Naive thymus-derived CD4-positive, alpha-beta T cell (primary cell): ENCODE measurements at places on chromosomes 5 and 9. TPM values are rescaled to one million over a fixed set of nuclear protein-coding genes. Genes with fewer than 3 reads are reported as not detected.

The ZNF883 gene
- 2.1 TPM for total RNA-seq

DNA sequence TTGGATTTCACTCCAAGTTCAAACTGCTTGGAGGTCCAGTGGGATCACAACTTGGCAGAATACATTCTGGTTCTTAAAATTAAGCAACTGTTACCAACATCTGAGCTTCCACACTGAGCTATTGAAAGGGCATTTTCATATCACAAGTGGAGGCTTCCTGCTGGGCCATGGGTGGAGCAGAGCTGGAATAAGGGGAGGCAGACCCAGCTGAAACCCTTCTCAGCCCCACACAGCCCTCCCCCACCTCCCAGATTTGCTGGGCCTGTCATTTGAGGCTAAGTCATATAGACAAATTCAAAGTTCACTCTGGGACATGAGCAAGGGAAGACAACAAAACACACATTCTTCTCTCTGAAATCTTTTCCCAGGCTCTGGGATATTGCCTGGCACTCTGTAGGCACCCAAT is 79.9 kb downstream of the ACTL7B start:
- DNase-seq: no peak
- H3K27me3 ChIP-seq: no peaks in the 10 kb centered on the region
- no peaks in the 10 kb centered on the region for H3K4me1 ChIP-seq
- no peaks in the 10 kb centered on the region for H3K36me3 ChIP-seq
- no peak overlapping the region for H3K27ac ChIP-seq
- H3K4me3 ChIP-seq: no peak overlapping the region

The RAPGEF1 gene
- total RNA-seq: 84.8 TPM

DNA sequence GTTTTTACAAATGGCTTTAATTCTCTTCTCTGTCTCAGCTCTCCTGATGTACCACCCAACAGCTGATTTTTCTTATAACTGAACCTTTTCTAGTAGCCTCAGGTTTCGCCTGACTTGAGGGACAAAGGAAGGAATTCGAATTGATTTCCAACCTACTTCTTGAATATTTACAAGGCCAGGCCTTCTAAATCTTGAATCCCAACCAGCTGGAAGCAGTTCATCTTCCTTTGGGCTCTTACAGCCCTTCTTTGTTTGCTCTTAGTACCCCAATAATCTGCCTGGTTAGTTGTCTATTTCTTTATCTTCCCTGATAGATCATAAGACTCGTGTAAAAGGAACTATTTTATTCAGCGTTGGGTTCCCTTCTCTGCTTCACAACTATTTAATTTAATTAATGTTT is 95.9 kb downstream of the NLN start:
- no peak overlapping the region for H3K27ac ChIP-seq
- H3K4me1 ChIP-seq: peaks cover 6% of the 10 kb centered on the region
- H3K36me3 ChIP-seq: no peaks in the 10 kb centered on the region
- no peaks in the 10 kb centered on the region for H3K27me3 ChIP-seq

- DNase-seq: no peak
- no peaks in the 10 kb centered on the region for H3K4me1 ChIP-seq
- no peak overlapping the region for H3K27ac ChIP-seq
Observed at GRCh38 chr5:104513640-104514072, 951.1 kb upstream of the NUDT12 start.

- no peaks in the 10 kb centered on the region for H3K4me1 ChIP-seq
- H3K4me3 ChIP-seq: no peak overlapping the region
- no peak overlapping the region for H3K27ac ChIP-seq
- no peaks in the 10 kb centered on the region for H3K27me3 ChIP-seq
- DNase-seq: no peak
- no peaks in the 10 kb centered on the region for H3K36me3 ChIP-seq
Observed at GRCh38 chr5:108398964-108399363, 17.1 kb upstream of the FBXL17 start.

The RELL2 gene
- total RNA-seq: 20.9 and 21.7 TPM in 2 replicates

GRCh38 chr9:129582855-129583254 is 38.0 kb downstream of the C9orf50 start:
- no peaks in the 10 kb centered on the region for H3K27me3 ChIP-seq
- no peaks in the 10 kb centered on the region for H3K36me3 ChIP-seq
- no peak for DNase-seq
- no peak overlapping the region for H3K27ac ChIP-seq
- H3K4me3 ChIP-seq: no peak overlapping the region

GRCh38 chr9:124532897-124533296 is 25.7 kb upstream of the NR5A1 start:
- H3K27ac ChIP-seq: no peak overlapping the region
- DNase-seq: no peak
- no peaks in the 10 kb centered on the region for H3K36me3 ChIP-seq
- H3K4me3 ChIP-seq: no peak overlapping the region
- no peaks in the 10 kb centered on the region for H3K27me3 ChIP-seq

- no peaks in the 10 kb centered on the region for H3K27me3 ChIP-seq
- no peak overlapping the region for H3K4me3 ChIP-seq
- no peak overlapping the region for H3K27ac ChIP-seq
- H3K36me3 ChIP-seq: no peaks in the 10 kb centered on the region
- DNase-seq: no peak
Observed at GRCh38 chr9:96242811-96243210, 59.2 kb downstream of the HSD17B3 start.

- H3K27me3 ChIP-seq: no peaks in the 10 kb centered on the region
- H3K27ac ChIP-seq: no peak overlapping the region
- H3K4me1 ChIP-seq: peaks cover 5% of the 10 kb centered on the region
- H3K4me3 ChIP-seq: no peak overlapping the region
- no peak for DNase-seq
Observed at GRCh38 chr9:136690104-136690805, 3.0 kb upstream of the AGPAT2 start.

DNA sequence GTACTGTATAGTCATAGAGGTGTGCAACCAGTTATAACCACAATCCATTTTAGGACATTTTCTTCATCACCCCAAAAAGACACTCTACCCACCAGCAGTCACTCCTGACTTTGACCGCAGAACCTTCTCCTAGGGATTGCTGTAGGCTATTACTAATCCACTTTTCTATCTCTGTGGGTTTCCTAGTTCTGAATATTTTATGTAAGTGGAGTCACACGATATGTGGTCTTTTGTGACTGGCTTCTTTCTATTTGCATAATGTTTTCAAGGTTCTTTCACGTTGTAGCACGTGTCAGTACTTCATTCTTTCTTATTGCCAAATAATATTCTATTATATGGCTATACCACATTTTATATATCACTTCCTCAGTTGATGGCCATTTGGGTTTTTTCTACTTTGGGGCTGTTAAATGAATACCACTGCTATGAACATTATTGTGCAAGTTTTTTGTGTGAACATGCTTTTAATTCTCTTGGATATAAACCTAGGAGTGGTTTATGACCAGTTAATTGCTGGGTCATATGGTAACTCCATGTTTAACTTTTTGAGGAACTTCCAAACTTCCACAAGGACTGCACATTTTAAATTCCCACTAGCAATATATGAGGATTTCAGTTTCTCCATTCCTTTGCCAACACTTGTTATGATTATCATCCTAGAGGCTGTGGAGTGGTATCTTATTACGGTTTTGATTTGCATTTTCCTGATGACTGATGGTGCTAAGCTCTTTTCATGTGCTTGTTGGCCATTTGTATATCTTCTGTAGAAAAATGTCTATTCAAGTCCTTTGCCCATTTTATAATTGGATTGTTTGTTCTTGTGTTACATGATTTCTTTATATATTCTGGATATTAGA is 37.8 kb downstream of the MRRF start:
- H3K27ac ChIP-seq: no peak overlapping the region
- no peak overlapping the region for H3K4me3 ChIP-seq
- H3K27me3 ChIP-seq: no peaks in the 10 kb centered on the region
- H3K36me3 ChIP-seq: no peaks in the 10 kb centered on the region
- DNase-seq: no peak

DNA sequence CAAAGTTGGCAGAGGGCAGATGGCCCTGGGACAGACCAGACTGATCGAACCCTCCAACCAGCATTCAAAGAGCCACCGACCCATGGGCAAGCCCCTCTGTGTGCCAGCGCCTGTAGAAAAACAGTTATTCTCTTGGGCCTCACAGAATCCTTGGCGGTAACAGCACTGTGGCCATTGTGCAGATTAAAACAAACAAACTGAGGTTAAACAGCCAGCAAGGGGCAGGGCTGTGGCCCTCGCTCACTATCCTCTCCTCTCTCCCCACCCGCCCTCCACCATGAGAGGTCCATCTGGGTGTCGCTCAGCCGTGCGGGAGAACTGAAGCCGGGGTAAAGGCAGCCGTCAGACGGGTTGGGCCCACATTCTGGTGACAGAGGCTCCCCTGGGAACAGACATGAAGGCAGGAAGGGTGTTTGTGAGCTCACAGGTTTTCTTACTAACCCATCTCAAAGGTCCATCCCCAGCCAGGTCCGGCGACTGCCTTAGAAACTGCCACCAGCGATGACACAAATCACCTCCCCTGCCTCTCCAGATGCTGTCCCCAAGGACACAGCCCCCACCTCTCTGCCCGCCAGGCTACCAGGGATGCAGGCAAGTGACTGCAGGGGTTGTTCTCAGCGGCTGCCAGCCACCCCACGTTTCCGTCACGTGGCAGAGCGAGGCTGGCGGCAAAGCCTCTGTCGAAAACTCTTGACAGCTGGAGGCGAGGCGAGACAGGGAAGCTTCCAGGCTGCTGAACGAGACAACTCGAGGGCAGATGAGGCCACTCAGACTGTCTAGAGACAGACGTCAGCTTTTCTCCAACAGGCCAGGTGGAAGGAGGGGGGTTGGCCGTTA is 75.8 kb upstream of the SARDH start:
- H3K27ac ChIP-seq: no peak overlapping the region
- no peaks in the 10 kb centered on the region for H3K36me3 ChIP-seq
- DNase-seq: no peak
- no peaks in the 10 kb centered on the region for H3K27me3 ChIP-seq
- no peaks in the 10 kb centered on the region for H3K4me1 ChIP-seq

DNA sequence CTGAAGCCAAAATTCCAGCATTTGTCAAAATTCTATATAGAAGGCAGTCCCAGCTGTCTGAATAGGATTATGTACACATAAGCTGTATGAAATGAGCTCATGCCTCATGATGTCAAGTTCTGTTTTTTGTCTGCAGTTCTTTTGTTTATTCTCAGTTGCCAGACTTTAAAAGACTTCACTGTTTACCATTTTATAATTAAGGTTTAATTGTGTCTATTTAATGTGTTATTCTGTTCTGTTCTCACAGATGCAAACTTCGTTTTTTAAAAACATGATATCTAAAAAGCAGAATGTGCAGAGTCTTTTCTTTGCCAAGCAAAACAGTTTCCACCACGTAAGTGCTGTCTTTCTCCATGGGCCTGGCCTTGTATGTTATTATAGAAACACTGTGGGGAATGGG is 31.1 kb downstream of the ERAP1 start:
- no peaks in the 10 kb centered on the region for H3K4me1 ChIP-seq
- no peak for DNase-seq
- peaks cover 80% of the 10 kb centered on the region for H3K36me3 ChIP-seq
- no peak overlapping the region for H3K4me3 ChIP-seq

DNA sequence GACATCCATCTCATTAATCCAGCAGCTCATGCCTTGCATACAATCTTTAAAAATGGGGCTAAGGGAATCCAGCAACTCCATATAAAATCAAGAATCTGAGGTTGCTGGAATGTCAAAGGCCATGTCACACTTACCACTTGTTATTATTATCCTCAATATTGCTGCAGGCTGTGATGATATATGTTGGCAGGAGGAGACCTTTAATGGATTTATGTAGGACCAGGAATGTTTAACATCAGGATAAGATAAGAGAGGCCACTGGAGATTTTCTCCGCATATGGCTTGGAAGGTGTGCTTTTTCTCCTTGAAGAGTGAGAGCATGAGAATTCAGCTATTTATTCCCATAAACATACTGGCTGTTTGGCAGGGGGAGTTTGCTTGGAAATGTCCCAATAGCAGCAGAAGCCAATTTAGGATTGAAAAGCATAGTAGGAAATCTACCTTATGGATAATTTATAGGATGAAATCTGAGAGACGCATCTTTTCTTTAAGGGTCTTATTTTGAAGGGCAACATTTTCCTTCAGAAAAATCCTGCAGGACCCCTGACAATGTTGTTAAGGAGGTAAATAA is 481.4 kb downstream of the AGTPBP1 start:
- H3K27ac ChIP-seq: no peak overlapping the region
- no peak overlapping the region for H3K4me3 ChIP-seq
- DNase-seq: no peak
- no peaks in the 10 kb centered on the region for H3K27me3 ChIP-seq
- no peaks in the 10 kb centered on the region for H3K4me1 ChIP-seq

GRCh38 chr5:16975950-16976624 is 40.0 kb upstream of the MYO10 start:
- no peaks in the 10 kb centered on the region for H3K4me1 ChIP-seq
- no peaks in the 10 kb centered on the region for H3K36me3 ChIP-seq
- H3K27me3 ChIP-seq: no peaks in the 10 kb centered on the region
- H3K27ac ChIP-seq: no peak overlapping the region

GRCh38 chr5:145483212-145483611 is 351.9 kb downstream of the PRELID2 start:
- no peaks in the 10 kb centered on the region for H3K4me1 ChIP-seq
- DNase-seq: no peak
- H3K27ac ChIP-seq: no peak overlapping the region
- H3K36me3 ChIP-seq: no peaks in the 10 kb centered on the region

The SPOCK1 gene
- total RNA-seq: not detected

DNA sequence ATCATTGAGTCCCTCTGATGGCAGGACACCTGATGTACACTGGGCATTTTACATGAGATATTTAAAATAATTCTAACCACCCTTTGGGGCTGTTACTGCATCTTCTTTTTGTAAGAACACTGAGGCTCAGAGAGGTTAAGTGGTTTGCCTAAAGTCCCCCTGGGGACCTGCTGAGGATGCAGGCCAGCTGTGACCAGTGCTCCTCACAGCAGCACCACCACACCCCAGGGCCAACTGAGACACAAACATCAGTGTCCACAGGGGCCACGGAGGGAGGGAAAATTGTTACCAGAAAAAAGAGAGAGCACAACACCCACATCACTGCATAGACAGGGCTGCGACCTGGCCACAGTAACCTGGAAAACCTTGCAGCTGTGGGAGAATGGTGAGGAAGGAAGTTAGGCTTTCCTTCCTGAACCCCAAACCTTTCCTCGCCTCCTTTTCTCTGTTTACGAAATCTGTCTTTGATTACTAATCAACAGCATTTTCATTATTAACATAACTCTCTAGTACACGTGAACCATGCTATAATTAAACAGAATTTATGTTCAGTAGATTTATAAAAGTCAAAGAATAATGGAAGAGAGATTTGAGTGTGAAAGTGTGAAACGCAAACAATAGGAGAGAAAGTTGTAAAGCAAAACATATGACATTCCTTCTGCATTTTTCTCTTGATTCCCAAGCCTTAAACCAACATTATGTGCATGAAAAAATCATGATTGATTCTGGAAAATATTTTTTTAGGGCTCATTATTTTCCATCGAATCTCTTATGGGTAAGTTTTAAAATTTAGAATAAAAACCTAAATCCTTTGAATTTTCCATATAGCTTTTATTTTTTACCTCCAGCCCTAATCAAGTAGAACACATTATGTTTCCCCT is 228.1 kb upstream of the DAPK1 start:
- no peak overlapping the region for H3K4me3 ChIP-seq
- peaks cover 21% of the 10 kb centered on the region for H3K4me1 ChIP-seq
- DNase-seq: no peak
- H3K36me3 ChIP-seq: no peaks in the 10 kb centered on the region
- no peaks in the 10 kb centered on the region for H3K27me3 ChIP-seq
